ENCODE measurements at places on chromosomes 13 and 19.

- no peak for DNase-seq
These were observed 1.1 kb upstream of the SH2D3A start for GRCh38 chr19:6768236-6768785.

- DNase-seq: no peak
These were observed 198.4 kb downstream of the POU4F1 start for GRCh38 chr13:78404846-78405360.

- no peak for DNase-seq
These were observed 5.5 kb downstream of the EPN1 start for GRCh38 chr19:55680339-55681130.

GRCh38 chr13:42049454-42049813 is 986 bp downstream of the DGKH start:
- DNase-seq: peak; percentile 85

- no peak for DNase-seq
These were observed 82.9 kb downstream of the DIAPH3 start for GRCh38 chr13:60080850-60081249.

GRCh38 chr13:67421475-67421874 is 191.3 kb upstream of the PCDH9 start:
- DNase-seq: no peak

DNA sequence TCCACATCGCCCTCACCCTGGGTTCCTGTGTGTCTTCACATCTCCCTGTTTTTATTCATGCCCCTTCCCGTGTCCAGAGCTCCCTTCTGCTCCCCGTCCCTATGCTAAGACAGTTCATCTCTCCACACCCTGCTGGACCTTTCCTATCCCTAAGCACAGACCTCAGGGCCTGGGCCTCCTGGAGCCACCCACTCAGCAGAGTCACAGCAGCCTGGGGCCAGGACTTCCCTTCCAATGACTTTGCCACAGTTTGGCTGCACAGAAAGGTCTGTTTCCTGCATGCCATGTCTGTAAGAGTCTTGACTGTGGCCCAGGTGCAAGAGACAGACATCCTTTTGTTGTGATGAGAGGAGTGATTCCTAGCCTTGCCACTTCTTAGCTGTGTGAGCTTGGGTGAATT is 470.7 kb downstream of the TSHZ3 start:
- DNase-seq: no peak

GRCh38 chr19:18045307-18046050 is 37.5 kb downstream of the ARRDC2 start:
- DNase-seq: no peak
